Suppressor macrophage (primary cell): ENCODE measurements at places on chromosomes 1 and 21.

GRCh38 chr21:33848249-33848953 is 67.2 kb downstream of the ATP5PO start:
- DNase-seq = no peak

- DNase-seq = no peak
Observed at GRCh38 chr1:204680461-204680860, 5.1 kb downstream of the LRRN2 start.

- no peak for DNase-seq
Observed at GRCh38 chr1:226877669-226878068, 7.3 kb downstream of the PSEN2 start.

GRCh38 chr1:44757420-44757819 is 17.8 kb downstream of the KIF2C start:
- no peak for DNase-seq
